ENCODE measurements at places on chromosomes 12 and 14.

DNA sequence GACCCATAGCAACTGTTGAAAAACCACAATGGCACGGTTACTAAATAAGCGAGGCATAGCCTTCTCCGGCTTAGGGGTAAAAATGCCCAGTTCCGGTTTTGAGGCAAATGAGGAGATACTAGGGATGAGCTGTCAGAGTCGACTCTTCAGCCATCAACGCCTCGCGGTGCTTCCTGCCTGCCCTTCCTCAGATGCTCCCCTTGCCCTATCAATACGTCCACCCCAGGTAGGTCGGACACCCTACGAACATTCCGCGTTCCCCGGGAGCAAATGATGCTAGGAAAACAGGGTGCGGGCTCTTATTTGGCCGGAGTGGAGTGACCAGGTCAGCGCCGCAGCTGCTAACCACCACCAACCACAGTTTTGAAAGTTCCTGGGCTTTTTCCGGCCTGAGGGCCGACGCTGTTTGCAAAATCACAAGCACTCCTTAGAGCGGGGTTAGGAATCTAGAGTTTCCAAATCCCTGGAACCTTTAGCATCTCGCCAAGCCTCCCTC, 1.2 kb downstream of the SRSF9 start:
- DNase-seq, result no peak

DNA sequence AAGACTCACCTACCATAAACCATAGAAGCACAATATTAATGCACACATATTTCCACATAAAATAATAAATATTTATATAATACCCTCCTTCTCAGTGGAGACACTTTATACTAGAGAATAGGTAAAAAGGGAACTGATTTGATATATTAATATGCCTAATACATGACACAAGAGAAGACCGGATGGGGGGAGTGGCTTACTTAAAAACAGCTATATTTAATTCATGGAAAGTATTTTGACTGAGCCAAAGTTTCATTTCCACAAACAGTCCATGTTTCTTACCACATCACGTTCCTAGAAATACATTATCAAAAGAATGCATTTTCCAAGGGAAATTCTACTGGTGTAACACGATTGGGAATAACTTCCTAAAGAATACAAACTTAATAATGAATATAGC, 63.4 kb downstream of the ITPR2 start:
- no peak for DNase-seq

- DNase-seq, result no peak
Measured at GRCh38 chr12:21483531-21483930, 17.9 kb downstream of the RECQL start.

GRCh38 chr12:54160769-54161480, 27.9 kb downstream of the SMUG1 start:
- no peak for DNase-seq

DNA sequence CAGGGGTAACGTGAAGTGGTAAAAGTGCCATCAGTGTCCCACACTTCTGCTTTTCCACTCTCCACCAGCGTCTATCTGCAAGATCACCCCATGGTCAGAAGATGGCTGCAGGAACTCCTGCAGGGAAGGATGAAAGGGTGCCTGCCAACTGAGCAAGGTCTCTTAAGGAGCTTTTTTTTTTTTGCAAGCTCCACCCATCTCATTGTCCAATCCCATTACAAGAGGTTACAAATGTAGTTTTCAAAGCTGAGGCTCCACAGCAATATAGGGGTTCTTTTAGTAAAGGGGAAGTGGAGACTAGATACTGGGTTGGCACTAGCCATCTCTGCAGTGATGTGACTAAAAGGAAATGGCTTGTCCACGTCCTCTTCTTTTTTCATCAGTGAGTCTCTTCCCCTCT, 5.9 kb upstream of the BHLHE41 start:
- no peak for DNase-seq

DNA sequence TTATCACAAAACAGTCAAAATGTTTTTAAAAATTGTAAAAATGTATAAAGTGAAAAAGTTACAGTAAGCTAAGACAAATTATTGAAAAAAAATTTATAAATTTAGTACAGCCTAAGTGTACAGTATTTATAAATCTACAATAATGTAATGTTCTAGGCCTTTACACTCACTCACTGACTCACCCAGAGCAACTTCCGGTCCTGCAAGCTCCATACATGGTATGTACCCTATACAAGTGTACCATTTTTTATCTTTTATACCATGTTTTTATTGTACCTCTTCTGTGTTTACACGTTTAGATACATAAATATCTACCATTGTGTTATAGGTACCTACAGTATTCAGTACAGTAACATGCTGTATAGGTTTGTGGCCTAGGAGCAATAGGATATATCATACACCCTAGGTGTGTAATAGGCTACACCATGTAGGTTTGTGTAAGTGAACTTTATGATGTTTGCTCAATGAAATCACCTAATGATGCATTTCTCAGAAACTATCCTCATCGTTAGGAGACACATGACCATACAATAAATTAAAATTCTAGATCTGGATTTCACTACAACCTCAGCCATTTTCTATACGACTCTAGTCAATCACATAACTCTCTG, 66.8 kb downstream of the TXNDC16 start:
- no peak for DNase-seq

DNA sequence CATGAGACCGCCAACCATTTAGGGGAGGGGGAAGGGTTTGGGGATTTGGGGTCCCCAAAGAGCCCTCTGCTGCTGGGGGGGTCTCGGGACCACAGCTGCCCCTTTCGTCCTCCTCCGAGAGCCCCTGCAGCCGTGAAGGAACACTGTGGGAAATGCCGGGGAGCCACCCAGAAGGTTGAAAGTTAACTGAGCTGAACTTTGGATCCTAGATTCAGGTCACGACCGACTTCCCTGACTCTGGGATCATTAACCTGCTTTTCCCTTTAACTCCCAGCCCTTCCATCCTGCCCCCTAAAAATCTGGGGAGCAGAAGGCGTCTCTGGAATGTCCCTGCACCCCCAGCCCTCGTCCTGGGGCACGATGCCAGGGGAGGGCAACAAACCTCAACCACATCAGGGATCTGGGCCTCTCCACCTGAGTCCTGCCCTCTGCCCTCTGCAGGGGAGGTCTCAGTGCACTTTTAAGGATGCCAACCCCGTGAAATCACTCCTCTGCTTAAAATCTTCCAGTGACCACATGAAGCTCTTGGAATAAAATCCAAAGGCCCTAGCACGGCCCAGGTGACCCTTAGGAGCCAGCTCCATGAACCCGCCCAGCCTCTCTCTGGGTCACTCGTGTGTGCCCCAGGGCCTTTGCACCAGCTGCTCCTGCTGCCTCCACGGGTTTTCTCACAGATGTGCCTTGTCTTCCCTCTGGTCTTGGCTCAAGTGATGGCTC, 95.0 kb downstream of the RFLNA start:
- no peak for DNase-seq

GRCh38 chr14:58820032-58820431, 182.3 kb downstream of the DACT1 start:
- no peak for DNase-seq

DNA sequence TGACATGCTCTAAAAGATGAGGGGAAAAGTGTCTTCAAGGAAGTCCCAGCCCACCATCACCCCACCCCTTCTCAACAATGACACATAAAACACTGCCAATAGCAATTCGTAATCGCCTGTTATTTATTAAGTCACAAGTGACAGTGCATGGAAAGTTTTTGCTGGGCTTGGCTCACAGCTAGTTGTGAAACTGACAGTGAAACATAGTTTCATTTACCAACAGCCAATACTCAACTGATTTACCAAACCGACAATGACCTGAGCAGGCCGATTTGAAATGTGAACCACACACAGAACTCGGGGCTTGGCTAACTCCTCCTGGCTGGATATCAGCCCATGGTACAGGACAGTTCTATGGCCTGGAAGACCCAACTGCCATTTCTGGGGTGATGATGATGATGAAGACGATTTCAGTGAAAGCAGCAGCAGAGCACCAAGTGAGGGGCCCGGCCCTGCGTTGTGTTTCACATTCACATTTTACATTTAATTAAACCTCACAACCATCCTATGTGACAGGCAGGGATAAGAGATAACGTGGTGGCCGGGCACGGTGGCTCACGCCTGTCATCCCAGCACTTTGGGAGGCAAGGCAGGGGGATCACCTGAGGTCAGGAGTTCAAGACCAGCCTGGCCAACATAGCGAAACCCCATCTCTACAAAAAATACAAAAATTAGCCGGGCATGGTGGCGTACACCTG, 42.7 kb downstream of the CAMKK2 start:
- no peak for DNase-seq

GRCh38 chr12:42586268-42586667, 3.3 kb downstream of the PRICKLE1 start:
- DNase-seq, result no peak

DNA sequence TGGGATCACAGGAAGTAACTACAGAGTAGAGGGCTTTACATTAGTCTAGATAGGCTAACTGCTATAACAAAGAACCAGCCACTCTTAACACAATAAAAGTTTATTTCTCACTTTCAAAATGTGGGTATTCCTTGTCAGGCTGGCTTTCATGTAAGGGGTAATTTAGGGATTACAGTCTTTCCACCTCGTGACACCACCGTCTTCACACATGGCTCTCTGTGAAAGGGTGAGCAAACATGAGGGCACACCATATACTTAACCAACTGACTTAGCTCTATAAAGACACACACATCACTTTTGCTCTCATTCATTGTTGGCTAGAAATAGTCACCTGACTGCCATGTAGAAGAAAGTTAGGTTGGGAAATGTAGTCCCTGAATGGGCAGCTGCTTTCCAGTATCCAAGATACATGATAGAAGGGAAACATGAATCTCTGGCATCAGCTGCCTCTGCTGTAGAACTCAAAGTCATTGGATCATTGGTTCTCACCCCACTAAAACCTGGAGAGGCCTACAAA, 66.1 kb upstream of the CRY1 start:
- DNase-seq, result no peak

- DNase-seq, result no peak
Measured at GRCh38 chr12:31317471-31318395, 8.2 kb downstream of the SINHCAF start.

DNA sequence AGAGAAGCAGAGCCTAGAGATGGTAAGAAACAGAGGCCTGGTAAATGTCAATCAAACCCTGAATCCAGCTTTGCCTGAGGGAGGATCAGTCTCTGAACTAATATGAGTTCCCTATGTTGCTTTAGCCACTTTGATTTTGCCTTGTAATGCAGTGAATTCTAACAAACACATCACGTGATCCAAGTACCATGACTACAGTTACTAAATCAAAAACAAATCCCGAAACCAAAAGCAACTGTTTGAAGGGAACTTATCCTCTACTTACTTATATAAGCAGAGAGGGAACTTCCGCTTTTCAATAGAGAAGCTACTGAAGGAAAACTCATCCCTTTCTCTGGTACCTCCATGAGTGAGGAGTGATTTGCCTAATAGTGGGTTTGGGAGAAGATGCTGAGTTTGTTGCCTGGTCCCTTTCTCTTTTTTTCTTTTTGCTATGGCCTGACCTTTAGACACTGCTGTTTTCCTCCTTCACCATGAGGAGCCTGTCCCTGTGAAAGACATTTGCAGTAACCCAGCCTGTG, 7.7 kb upstream of the PPTC7 start:
- no peak for DNase-seq

GRCh38 chr12:1977588-1977987, 26.7 kb downstream of the DCP1B start:
- DNase-seq, result no peak
